Activated CD4-positive, alpha-beta memory T cell treated with anti-CD3 and anti-CD28 coated beads for 36 hours (primary cell): ENCODE measurements at places on chromosomes 4 and X.

DNA sequence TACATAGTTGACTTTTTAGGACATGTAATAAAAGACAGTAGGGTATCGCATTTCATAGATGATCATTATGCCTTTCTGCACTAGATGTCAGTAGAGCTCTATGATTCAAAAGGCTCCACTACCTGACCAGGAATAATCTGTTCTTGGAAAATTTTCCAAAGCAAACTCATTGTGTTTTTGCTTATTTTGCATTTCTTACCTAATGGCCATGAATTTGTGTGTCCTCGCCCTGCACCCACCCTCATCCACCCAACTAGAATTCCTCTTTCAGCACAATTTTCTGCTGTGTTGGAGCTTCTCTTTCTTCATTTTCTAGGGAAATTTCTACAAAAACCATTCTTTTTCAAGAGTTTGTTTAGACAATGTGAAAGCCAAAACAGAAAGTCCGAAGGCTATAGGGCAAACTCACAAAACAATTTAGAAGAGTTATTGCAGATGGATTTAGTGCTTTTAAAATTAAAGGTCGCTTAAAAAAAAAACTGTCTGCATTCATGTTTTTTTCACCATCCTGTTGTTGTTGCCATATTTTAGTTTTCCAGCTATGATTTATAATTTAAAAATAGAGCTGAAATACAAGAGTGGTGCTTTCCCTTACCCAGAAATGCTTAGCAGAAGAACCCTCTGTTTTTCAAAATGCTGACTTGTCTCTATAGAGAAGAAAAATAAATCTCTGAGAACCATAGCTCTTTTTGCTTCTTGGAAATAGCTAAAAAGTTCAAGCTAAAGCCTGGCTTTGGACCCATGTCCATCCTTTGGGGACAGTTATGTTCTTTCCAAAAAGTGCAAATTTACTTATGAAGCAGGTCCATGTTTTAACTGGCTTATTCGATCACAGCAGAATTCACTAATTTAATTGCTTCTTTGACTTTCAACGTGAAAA, 183.7 kb downstream of the SPATA18 start:
- no peak for DNase-seq

DNA sequence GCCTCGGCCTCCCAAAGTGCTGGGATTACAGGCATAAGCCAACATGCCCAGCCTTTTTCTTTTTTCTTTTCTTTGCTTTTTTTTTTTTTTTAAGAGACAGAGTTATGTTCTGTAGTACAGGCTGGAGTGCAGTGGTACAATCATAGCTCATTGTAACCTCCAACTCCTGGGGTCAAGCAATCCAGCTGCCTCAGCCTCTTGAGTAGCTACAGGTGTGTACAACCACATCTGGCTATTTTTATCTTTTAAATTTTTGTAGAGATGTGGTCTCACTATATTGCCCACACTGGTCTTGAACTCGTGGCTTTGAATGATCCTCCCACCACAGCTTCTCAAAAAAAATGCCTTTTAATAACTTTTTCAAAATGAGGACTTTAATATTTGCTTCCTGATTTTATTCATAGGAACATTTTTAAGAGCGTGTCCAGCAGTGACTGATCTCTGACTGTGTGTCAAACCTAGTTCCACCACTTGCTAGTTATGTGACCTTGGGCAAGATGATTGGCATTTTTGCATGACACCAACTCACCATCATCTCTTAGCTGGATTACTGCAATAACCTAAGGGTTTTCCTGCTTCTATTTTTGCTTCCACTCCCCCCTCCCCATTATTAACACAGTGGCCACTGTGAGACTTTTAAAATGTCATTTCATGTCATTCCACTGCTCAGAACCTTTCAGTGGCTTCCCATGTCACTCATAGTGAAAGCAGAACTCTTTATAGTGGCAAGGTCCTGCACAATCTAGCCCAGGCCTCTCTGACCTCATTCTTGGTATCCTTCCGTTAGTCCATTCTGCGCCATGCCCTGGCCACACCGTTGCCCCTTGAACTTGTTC, 4.5 kb upstream of the TNIP3 start:
- DNase-seq = no peak

- no peak for DNase-seq
Observed at GRCh38 chrX:20527558-20528011, 260.9 kb upstream of the RPS6KA3 start.

GRCh38 chrX:133365871-133366611, 49.2 kb downstream of the GPC4 start:
- no peak for DNase-seq

GRCh38 chrX:153649915-153650782, 3.1 kb downstream of the DUSP9 start:
- no peak for DNase-seq

GRCh38 chr4:66629927-66630326, 915.4 kb downstream of the CENPC start:
- DNase-seq = no peak

- no peak for DNase-seq
Observed at GRCh38 chr4:87543835-87544461, 14.8 kb upstream of the SPARCL1 start.

DNA sequence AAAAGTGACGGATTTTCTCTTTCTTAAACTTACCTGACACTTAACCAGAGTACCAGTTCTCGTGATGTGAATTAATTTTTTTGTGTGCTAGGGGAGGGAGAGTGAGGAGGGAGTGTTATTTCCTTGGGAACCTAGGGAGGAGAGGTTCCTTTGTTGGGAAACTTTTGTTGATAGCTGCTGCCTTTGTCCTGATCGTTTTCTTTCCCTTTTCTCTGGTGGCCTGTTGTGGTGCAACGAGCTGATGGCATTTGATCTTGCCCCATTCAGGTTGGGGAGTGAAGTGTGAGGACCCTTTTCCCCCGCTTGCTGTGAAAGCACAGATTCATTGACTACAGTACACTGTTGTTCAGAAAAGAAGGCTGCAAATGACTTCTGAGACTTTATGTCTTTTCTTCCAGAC, 59.8 kb downstream of the SLC9A6 start:
- no peak for DNase-seq

DNA sequence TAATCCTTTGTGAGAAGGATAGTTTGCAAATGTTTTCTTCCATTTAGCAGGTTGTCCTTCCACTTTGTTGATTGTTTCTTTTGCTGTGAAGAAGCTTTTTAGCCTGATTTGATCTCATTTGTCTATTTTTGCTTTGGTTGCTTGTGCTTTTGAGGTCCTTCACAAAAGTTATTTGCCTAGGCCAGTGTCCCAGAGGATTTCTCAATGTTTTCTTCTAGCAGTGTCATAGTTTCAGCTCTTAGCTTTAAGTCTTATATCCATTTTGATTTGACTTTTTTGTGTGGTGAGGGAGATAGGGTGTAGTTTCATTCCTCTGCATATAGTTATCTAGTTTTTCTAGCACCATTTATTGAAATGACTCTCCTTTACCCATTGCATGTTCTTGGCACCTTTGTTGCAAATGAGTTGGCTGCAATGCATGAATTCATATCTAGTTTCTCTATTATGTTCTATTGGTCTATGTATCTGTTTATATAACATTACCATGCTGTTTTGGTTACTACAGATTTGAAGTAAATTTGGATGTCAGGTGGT, 41.8 kb upstream of the ANTXR2 start:
- no peak for DNase-seq
